MV-4-11 (cell line): ENCODE measurements at places on chromosomes 7 and 10.

GRCh38 chr7:30925913-30926312, 14.3 kb downstream of the AQP1 start:
- no peak for DNase-seq

- DNase-seq: no peak
Observed at GRCh38 chr7:115572111-115572510, 458.5 kb downstream of the TFEC start.

DNA sequence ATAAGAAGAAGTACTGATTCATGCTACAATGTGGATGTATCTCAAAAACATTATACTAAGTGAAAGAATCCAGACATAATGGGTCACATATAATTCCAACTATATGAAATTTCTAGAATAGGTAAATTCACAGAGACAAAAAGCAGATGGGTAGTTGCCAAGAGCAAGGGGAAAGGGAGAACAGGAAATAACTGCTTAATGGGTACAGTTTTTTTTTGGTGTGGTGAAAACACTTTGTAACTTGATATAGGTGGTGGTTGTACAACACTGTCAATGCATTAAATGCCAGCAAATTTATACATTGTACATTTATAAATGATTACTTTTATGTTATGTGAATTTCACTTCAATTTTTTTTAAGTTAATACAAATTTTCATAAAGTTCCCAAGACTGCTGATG, 19.4 kb upstream of the LRRN3 start:
- no peak for DNase-seq

DNA sequence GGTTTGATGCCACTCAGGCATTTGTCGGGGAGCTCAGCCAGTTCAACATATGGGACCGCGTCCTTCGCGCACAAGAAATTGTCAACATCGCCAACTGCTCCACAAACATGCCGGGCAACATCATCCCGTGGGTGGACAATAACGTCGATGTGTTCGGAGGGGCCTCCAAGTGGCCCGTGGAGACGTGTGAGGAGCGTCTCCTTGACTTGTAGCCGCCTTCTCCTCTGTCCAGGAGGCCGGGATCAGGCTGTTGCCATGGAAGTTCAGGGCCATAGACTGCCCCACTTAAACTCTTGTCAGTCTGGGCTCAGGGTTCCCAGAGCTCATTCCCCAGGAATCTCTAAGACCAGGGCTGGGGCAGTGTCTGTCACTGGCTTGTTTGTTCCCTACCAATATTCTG, 11.3 kb downstream of the NPTX2 start:
- no peak for DNase-seq

GRCh38 chr7:121914676-121915279, 41.8 kb downstream of the PTPRZ1 start:
- no peak for DNase-seq

- no peak for DNase-seq
Observed at GRCh38 chr10:49844775-49845595, 82.9 kb upstream of the OGDHL start.

DNA sequence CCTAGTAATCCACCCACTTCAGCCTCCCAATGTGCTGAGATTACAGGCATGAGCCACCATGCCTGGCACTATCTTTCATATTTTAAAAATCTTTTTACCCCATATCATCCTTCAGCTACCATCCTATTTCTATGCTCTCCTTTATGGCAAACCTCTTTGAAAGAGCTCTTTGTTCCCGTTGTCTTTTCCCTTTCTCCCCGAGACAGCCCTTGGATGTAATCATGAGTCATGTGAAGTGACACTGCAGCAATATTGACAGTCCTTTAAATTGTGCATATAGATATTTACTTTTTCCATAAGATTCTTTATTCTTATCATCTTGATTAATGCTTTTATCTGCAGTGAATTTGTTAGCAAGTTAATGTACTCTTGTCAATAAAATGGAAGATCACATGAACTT, 286.6 kb downstream of the ANKRD7 start:
- DNase-seq: no peak

GRCh38 chr10:76403912-76404311, 972.5 kb downstream of the LRMDA start:
- DNase-seq: peak; percentile 94
